ENCODE measurements at places on chromosomes 5 and 9. TPM values are rescaled to one million over a fixed set of nuclear protein-coding genes. Genes with fewer than 3 reads are reported as not detected.

The GPR151 gene
- not detected for total RNA-seq

The LCN2 gene
- 7.2 TPM for total RNA-seq

The ADGRV1 gene
- total RNA-seq = 0.57 TPM

The ARID3C gene
- total RNA-seq = 0.20 TPM

The ARL10 gene
- 0.97 TPM for total RNA-seq

The PTPDC1 gene
- total RNA-seq = 3.0 TPM

The QRFP gene
- not detected for total RNA-seq

The SLC6A7 gene
- 0.02 TPM for total RNA-seq

The NR3C1 gene
- total RNA-seq = 26.7 TPM

The SPATA31C1 gene
- total RNA-seq = not detected

The STK32A gene
- total RNA-seq = 0.30 TPM

The WDR36 gene
- 13.9 TPM for total RNA-seq

The PCDHB11 gene
- not detected for total RNA-seq

The CCL21 gene
- not detected for total RNA-seq

The LCN12 gene
- total RNA-seq = 1.1 TPM

The SUSD1 gene
- total RNA-seq = 13.4 TPM
